Stomach (tissue), 19 donors: ENCODE measurements at places on chromosomes 6 and 20. TPM values are rescaled to one million over a fixed set of nuclear protein-coding genes. Genes with fewer than 3 reads are reported as not detected.

DNA sequence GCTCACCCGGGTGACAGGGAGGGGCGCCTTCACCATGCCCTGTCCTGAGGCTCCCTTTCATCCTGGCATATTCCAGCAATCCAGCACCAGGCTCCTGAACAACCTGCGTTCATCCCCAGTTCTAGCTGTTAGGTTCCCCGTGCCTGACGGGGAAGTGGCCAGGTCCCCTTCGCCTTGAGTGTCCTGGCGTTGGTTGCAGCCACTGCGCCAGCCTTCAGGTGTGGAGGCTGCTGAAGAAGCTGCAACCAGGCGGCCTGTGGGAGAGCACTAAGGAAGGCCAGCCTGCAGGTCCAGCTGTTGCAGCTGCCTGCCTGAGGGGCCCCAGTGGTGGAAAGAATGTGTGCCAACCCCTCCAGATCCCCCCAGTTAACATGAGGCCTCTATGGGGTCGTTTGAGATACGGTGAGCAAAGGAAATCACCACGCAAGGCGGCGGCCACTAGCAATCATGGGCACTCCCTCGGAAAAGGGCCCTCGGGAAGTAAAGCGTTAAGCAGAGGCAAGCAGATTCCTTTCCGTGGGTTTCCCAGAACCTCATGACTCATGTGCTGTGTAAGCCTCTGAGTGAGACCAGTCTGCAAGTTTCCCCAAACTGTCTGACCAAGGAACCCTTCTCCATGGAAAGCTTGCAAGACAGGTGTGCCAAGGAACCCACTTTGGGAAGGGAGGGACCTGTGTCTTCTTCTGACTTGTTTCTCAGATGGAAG lies 320.8 kb downstream of the TAF4 start:
- H3K27ac ChIP-seq = no peak overlapping the region
- no peaks in the 10 kb centered on the region for H3K27me3 ChIP-seq
- no peak overlapping the region for H3K4me3 ChIP-seq
- H3K4me1 ChIP-seq = no peaks in the 10 kb centered on the region
- DNase-seq = no peak
- H3K36me3 ChIP-seq = no peaks in the 10 kb centered on the region

GRCh38 chr6:32738126-32738525 lies 3.1 kb upstream of the HLA-DQA2 start:
- no peak overlapping the region for H3K27ac ChIP-seq
- no peak overlapping the region for H3K4me3 ChIP-seq
- no peak for DNase-seq
- no peaks in the 10 kb centered on the region for H3K4me1 ChIP-seq
- H3K36me3 ChIP-seq = no peaks in the 10 kb centered on the region
- H3K27me3 ChIP-seq = peaks cover 25% of the 10 kb centered on the region

- no peaks in the 10 kb centered on the region for H3K4me1 ChIP-seq
- H3K27ac ChIP-seq = no peak overlapping the region
- no peak overlapping the region for H3K4me3 ChIP-seq
- no peak for DNase-seq
Observed at GRCh38 chr6:127807806-127808517, 92.9 kb downstream of the THEMIS start.

RNF182 gene
- total RNA-seq = not detected

GRCh38 chr6:156557251-156557910 lies 219.8 kb upstream of the ARID1B start:
- H3K27ac ChIP-seq = no peak overlapping the region
- H3K4me3 ChIP-seq = no peak overlapping the region
- no peaks in the 10 kb centered on the region for H3K4me1 ChIP-seq
- H3K27me3 ChIP-seq = no peaks in the 10 kb centered on the region

GRCh38 chr6:161300823-161301222 lies 27.0 kb upstream of the AGPAT4 start:
- no peaks in the 10 kb centered on the region for H3K4me1 ChIP-seq
- no peak overlapping the region for H3K27ac ChIP-seq
- no peak overlapping the region for H3K4me3 ChIP-seq
- no peaks in the 10 kb centered on the region for H3K27me3 ChIP-seq
- no peak for DNase-seq

B3GALT4 gene
- total RNA-seq = 32.2 TPM

DNA sequence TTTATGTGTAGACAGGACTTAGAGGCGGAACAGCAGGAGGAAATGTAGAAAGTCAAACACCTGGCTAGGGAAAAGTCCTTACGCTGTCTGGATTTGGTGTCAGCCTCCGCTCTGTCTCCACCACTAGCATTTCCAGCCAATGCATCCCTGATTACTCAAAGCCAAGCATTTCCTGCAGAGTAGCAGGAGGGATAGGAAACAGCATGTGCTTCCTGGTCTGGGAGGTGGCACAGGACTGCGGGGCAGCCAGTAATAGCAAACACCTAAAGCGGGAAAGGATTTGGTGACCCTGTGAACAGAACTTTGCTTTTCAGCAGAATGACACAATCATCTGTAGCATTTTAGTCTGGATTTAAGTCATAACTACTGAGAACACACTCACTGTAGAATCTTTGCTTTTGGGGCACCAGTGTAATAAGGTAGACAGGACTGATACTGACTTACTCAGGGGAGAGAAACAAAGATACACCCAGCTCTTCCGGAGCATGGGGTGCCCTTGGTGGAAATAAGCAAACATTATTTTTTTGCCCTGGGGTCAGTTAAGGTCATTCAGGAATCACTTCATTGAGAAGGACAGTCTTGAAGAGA lies 133.3 kb upstream of the AHI1 start:
- no peak for DNase-seq
- H3K4me1 ChIP-seq = no peaks in the 10 kb centered on the region
- no peak overlapping the region for H3K27ac ChIP-seq
- no peaks in the 10 kb centered on the region for H3K36me3 ChIP-seq
- no peak overlapping the region for H3K4me3 ChIP-seq
- H3K27me3 ChIP-seq = no peaks in the 10 kb centered on the region

HSD17B8 gene
- total RNA-seq = 19.6 TPM

DNA sequence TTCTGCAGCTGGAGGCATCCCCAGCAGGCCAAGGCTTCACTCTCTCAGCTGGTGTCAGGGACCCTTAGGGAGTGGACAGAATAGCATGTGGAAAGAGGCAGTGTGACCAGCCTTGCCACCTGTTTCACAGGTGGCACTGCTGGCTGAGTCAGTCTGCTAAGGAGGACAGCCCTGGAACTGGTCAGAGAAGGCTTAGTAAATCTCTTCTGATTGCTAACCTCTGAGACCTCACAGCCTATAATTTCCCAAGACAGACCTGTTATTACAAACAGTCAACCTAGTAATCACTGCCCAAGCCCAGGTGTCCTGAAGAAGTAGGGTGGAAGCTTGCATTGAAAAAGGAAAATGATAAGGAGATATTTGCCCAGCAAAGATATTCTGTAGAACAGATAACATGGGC lies 26.4 kb upstream of the PAQR8 start:
- peak overlapping the region; percentile 31 for H3K27ac ChIP-seq
- peak; percentile 33 for DNase-seq
- no peaks in the 10 kb centered on the region for H3K36me3 ChIP-seq
- no peaks in the 10 kb centered on the region for H3K27me3 ChIP-seq
- no peak overlapping the region for H3K4me3 ChIP-seq
- peaks cover 46% of the 10 kb centered on the region for H3K4me1 ChIP-seq

- DNase-seq = peak; percentile 51
- H3K27ac ChIP-seq = peak overlapping the region; percentile 98
- peaks cover 24% of the 10 kb centered on the region for H3K36me3 ChIP-seq
- H3K4me1 ChIP-seq = peaks cover 25% of the 10 kb centered on the region
Observed at GRCh38 chr6:43628393-43629103, 516 bp downstream of the GTPBP2 start.

GRCh38 chr20:17026346-17026745 lies 200.5 kb upstream of the PCSK2 start:
- H3K4me1 ChIP-seq = no peaks in the 10 kb centered on the region
- no peak overlapping the region for H3K4me3 ChIP-seq
- H3K27me3 ChIP-seq = no peaks in the 10 kb centered on the region
- DNase-seq = no peak
- no peaks in the 10 kb centered on the region for H3K36me3 ChIP-seq

CCM2L gene
- total RNA-seq = 0.72 TPM

DNA sequence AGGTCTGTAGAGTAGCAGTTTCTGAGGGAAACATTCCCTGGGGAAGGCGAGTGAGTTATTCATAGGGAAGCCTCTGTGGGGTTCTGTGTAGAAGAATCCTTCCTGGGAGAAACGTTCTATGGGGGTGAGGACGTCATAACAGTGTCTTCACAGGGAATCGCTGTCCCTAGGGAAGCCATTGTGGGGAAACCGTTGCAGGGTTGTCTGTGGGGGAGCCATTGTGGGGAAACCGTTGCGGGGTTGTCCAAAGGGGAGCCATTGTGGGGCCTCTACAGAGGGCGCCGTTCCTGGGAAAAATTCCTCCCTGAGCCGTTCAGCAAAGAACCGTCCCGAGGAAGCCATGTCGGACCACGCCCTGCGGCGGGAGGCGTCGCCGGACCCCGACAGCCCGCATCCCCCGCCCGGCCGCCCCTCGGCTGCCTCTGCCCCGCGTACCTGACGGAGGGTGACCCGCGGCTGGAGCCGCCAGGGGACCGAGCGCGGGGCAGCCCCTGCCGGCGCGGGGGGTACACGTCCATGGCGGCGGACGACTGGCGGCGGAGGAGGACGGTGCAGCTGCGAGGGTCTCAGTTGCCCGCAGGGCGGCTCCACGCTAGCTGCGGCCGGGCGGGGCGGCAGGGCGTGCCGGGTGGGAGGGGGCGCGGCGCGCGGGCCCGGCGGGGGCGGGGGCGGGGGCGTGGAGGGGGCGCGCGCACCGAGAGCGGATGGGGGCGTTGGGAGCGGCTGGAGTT lies at the start of gene DNAAF9:
Gene DNAAF9 (minus strand): TSS at position 630 of the 731 bp plus-strand sequence. CDS start 112 bp downstream, at position 518.
- peaks cover 34% of the 10 kb centered on the region for H3K4me1 ChIP-seq
- H3K36me3 ChIP-seq = no peaks in the 10 kb centered on the region
- peak within 1 kb of the TSS; percentile 88 for H3K4me3 ChIP-seq
- H3K27me3 ChIP-seq = no peaks in the 10 kb centered on the region
- peak; percentile 34 for DNase-seq

DNA sequence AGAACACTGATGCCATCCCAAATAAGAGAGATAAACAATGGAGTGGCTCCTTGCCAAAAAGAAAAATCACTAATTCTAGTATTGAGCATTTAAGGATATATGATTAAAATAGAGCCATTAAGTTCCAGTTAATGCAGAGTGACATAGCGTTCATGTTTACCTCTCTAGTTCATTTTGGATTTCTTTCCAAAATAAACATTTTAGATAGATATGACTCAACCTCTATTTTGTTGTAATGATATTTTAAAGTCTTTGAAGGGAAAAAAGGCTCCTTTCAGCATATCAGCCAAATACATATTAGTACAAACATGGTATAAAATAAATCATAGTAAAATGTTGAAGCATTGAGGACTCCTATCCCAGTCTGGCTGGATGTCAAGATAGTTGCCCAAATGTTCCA lies 33.4 kb downstream of the RWDD2A start:
- DNase-seq = no peak
- H3K27ac ChIP-seq = no peak overlapping the region
- no peaks in the 10 kb centered on the region for H3K27me3 ChIP-seq
- peaks cover 4% of the 10 kb centered on the region for H3K36me3 ChIP-seq

GRCh38 chr20:36248836-36249235 lies 12.6 kb downstream of the AAR2 start:
- no peaks in the 10 kb centered on the region for H3K27me3 ChIP-seq
- peaks cover 89% of the 10 kb centered on the region for H3K36me3 ChIP-seq
- H3K4me1 ChIP-seq = no peaks in the 10 kb centered on the region

DNA sequence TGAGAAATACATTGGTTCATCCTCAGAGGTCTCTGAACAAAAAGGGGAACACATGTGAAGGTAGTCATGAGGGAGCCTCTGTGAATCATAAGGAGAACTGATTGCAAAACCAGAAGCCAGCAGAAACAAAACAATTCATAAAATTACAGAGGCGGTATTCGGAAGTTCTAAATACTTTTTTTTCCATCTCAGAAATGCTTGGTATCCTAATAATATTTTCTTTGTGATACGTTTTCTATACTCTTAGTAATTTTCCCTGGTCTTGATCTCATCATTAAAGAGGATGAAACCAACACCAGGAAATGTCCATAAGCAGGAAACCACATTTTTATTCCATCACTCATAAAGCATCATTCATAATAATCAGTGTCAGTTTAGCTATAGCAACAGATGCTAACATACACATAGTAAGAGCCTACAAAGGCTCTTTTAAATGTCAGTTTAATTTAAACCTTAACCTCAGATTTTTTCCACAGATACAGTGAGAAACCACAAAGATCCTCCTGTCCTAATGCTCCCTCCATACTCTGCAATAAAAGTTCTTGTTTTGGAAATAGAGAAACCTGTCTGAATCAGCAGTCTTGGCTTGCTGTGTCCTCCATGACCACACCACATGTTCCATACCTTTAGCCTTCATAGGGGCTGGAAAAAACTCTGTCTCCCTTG lies 29.2 kb downstream of the SGK1 start:
- DNase-seq = no peak
- no peaks in the 10 kb centered on the region for H3K36me3 ChIP-seq
- no peaks in the 10 kb centered on the region for H3K27me3 ChIP-seq

DNA sequence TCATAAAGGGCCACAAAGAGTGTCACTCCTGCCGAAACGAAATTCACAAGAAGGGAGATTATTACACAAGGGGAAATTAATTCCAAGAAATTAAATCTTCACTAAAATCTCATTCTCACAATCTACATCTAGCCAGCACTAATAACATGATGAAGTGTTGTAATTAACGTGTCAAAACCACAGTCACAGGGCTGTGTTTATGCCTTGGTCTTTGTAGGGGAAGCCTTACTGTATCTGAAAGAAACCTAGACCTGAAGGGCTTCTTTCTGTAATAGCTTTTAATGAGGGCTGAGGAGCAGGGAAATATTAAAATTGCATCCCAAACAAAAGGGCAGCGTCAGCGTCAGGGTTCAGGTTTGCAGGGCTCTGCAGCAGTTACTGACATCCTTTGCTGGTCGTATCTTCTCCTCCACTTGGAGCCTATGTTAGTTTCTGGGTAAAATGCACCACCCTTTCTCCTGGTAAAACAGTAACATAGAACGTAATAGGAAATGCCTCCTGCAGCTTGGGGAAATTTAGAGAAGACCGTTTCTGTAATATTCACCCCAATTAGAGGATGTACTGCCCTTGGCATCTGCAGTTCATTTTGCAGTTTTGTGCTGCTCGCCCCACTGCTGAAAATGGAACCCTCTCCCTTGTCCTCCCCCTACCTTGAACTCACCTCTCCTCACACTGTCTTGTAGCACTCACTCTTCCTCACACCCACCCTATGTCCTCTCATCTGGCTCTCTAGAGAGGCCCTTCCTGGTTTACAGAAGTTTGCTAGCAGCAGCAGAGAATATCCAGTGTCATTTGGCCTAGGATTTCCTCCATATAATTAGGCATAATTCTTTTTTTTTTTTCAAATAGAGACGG lies 109.0 kb upstream of the TRAF3IP2 start:
- H3K27me3 ChIP-seq = no peaks in the 10 kb centered on the region
- H3K4me1 ChIP-seq = peaks cover 37% of the 10 kb centered on the region
- DNase-seq = no peak
- no peak overlapping the region for H3K27ac ChIP-seq
- no peak overlapping the region for H3K4me3 ChIP-seq

DNA sequence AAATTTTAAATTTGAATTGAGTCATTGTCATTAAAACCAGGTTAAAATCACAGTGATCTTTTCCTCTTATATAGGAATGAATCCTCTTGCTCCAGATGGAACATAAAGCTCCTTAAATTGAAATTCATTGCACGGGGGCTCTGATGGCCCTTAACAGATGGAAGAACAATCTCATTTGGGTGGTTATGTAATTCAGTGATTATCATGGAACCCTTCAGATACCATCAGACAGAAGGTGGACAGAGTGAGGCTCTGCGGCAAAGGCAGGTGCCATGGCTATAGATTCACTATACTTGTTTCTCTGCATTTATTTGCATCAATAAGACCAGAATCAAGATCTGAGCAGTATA lies 17.8 kb upstream of the RNF182 start:
- H3K27me3 ChIP-seq = no peaks in the 10 kb centered on the region
- no peak for DNase-seq
- no peaks in the 10 kb centered on the region for H3K4me1 ChIP-seq
- H3K27ac ChIP-seq = no peak overlapping the region
